LNCaP clone FGC (cell line): ENCODE measurements at places on chromosomes 7 and 10.

DNA sequence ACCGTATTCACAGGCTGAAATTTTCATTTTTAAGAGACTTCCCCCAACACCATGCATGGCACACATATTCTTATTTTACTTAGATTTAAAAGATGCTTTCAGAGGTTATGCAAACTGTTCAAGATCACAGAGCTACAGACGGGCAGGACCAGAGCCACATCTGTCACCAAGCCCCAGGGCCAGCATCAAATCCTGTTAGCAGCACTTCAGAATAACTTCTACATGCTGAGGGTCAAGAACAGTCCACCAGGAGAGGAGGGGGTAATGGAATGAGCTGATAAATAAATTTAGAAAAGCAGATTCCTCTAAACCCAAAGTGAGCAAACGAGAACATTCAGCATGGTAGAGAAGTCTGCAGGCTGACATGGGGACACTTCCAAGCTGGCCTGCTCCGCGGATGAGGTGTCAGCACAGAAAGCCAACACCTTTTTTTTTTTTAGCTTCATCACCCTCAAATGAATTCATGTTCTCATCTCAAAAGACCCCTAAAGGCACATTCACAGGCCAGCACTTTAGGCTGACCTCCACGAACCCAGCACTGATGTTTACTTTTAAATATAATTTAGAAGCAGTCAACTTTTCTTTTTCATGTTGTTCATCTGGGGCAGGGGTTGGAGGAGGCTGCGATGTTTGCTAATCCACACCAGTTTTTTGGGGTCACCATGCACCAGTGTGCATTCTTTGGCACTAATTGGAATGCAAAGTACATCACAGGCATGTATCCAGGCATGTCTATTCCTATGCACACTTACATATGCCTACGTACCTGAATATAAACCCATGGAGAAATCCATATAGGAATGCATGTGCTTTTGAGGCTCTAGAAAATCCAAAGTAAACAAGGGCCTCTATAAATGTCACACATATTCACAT lies 249.0 kb downstream of the TNS3 start:
- DNase-seq: peak; percentile 54

DNA sequence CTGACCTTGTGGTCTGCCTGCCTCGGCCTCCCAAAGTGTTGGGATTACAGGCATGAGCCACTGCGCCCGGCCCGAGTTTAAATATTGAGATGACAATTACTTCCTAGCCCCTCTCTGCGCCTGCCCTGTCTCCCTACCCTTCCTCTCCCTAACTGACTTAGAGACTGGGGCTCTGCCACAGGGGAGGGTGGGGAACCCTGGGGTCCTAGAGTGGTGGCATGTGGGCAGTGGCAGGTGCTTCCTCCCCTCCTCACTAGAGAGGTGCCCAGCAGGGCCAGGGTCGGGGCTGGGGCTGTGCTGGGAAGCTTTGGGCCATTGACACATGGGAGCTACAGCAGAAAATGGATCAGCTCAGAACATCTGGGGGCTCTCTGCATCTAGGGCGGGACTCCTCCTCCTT lies 7.0 kb upstream of the ACHE start:
- DNase-seq: no peak

GRCh38 chr7:77293046-77293445 lies 93.4 kb upstream of the FGL2 start:
- no peak for DNase-seq

DNA sequence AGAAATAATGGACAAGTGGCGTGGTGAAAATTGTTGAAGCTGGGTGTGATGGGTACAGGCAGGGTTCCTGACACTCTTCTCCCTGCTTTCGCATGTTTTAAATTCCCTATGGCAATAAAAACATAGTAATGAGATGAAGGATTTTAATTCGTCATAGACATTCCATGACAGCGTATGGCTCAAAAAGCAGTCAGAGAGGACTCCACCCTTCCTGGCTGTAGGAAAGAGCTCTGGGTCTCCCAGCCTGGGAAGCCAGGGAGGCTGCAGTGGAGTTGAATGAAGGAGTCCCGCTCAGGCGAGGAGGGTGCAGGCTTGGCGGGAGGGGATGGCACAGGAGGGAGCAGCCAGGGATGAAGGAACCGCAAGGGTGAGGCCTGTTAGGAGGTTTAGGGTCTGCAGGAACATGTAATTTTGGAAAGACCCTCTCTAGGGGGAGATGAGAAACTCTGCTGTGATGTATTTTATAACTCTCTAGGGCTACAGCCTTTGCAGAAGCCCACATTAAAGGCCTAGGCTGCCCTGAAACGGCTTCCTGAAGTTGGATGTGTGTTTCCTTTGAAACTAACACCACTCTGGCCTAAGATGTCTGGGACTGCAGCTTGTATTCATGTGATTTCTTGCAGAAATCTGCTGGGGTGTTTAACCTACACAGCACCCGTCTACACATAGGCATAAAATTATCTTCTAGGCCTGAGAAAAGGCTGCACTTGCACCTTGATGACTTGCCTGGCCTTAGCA lies 7.6 kb upstream of the LARP4B start:
- no peak for DNase-seq

DNA sequence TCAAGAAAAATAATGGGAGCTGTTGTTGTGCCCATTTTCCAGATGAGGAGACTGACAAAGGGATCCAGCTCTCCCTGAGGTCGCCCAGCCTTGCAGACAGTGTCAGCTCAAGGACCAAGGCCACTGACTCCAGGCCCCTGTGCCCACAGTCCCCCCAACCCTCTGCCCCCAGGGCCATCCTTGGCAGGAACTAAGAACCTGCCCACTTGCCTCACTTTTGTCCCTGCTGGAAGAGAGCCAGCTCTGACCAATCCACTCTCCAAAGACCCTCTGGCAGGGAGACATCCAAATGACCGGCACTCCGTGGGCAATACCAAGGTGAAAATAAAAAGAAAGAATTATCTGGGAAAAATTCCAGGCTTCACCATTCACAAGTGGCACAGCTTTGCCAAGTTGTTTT lies 101.3 kb downstream of the TCERG1L start:
- DNase-seq: no peak

- no peak for DNase-seq
Observed at GRCh38 chr7:129188372-129188891, at the start of gene SMO. SMO (plus strand) TSS chr7:129188633; CDS start chr7:129189152, 519 bp downstream.

GRCh38 chr10:70341016-70341415 lies 41.4 kb downstream of the LRRC20 start:
- no peak for DNase-seq
